ENCODE measurements at places on chromosomes 7 and 10.

- no peak for DNase-seq
Measured at GRCh38 chr7:22252016-22252415, 104.9 kb downstream of the RAPGEF5 start.

DNA sequence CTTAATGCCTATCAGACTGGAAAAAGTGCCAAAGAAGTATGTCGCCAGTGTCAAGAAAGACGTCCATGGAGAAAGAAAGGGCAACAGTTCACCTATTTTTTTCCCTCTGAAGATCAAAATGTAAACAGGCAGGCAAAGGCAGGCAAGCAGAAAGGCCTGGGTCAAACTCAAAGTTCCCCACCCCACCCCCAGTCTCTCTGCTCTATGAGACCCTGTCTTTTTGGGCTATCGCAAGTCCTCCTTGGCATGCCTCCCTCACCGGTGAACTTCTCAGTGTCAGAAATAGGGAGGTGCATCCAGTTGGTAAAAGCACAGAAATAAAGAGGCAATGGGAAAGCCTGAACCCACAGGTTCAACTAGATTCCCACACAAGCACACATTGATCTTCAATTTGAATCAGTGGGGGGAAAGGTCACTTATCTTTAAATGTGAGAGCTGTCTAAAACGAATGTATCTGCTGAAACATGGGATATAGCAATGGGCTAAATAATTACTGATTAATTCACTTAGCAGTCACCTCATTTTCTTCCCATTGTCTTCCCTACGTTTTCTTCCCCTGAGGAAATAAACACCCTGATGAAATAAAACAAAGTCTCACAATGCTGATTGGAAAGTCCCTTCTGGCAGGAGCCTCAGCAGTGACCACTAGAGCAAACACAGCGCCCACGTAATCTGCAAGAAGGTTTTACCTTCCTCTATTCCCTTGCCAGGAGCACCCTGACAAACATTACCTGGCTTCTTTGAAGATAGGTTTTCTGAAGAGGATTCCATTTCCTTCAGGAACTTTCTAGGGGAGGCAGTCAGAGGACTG is 31.1 kb downstream of the JAZF1 start:
- DNase-seq: no peak

DNA sequence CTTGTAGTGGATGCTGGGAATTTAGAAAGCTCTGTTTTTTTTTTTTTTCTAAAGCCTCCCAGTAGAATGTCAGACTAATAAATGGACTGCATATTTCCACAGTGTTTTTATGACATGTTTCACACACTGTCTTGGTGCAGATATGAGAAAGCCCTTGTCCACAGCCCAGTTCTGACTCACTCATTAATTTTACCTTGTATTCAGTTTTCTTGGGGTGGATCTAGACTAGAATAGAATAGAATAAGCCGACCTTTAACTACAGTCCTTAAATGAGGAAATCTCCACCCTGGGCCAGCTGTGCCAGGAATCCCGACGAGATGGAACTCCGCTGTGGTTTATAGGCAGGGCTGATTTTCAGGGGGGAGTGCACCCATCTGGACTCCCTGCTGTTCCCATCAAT is 274.7 kb downstream of the NRG3 start:
- DNase-seq: no peak

DNA sequence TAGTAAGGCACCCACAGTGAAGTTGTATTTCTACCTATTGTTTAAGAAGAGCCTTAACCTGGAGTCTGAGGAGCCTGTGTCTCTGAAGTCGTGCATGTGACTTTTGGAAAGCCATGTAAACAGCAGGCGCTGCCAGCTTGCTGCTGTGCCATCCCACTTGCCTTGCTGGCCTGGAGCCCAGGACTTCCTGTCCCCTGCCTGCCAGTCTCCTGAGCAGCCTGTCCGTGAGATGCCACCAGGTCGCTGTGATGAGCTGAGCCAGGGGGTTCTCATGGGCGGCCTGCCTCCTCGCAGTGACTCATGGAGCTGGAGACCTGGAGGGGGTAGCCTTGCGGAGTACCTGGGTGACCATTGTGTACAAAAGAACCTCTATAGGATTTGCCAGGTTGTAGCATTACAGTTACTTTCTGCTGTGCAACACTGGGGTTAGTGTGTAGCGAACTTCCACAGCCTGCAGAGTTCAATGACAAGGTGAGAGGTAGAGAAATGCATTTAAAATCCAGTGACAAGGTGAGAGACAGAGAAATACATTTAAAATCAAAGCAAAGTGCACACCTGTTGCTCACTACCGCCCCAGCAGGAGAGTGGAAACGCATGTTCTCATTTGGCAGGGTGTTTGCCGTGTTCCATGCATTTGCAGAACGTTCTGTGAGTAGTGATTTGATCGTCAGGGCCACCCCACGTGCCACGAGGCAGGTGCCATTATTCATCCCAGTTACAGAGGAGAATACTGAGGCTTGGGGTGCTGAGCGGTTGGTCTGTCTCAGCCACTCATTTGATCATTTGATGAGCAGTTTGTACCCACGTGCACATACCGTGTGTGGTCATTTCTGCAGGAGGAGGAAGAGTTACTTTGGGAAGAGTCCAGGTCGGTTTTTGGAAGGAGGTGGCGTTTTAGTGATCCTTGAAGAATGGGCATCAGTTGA is 36.6 kb upstream of the BHLHA15 start:
- no peak for DNase-seq

DNA sequence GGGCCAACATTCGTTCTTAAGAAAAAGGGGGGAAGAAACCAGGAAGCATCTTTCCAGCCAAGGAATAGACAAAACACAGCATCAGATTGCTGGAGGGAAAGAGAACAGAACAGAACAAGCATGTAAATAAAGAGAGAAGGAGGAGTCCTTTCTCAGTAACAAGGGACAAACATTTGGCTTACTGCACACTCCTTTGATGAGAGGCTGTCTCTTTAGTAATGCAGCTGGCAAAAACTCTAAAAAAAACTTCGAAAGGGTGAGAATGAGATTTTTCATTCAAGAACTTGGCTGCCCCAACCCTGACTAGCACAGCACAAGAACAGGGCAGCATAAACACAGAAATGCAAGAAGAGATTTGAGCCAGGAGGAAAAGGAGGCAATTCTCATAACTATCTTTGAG is 38.9 kb upstream of the IL6 start:
- no peak for DNase-seq

DNA sequence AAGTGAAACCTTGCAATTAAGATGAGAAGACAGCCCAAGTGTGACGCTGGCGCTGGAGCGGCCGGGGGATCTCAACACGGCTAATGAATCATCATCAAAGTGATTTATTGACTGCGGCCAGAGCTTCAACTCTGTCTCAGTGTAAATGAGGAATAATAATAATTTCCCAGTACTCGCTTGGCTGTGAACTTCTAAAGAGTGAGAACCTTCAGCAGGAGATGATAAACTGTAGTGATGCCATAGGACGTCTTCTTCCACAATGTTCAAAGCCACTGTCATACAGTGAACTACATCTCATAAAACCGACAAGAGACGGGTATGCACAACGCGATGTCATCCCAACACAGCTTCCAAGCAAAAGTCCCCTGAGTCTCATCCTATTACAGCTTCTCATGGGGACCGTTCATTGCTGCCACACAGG is 123.6 kb upstream of the NOBOX start:
- no peak for DNase-seq

- no peak for DNase-seq
Measured at GRCh38 chr7:33276325-33276724, 147.0 kb downstream of the BBS9 start.

DNA sequence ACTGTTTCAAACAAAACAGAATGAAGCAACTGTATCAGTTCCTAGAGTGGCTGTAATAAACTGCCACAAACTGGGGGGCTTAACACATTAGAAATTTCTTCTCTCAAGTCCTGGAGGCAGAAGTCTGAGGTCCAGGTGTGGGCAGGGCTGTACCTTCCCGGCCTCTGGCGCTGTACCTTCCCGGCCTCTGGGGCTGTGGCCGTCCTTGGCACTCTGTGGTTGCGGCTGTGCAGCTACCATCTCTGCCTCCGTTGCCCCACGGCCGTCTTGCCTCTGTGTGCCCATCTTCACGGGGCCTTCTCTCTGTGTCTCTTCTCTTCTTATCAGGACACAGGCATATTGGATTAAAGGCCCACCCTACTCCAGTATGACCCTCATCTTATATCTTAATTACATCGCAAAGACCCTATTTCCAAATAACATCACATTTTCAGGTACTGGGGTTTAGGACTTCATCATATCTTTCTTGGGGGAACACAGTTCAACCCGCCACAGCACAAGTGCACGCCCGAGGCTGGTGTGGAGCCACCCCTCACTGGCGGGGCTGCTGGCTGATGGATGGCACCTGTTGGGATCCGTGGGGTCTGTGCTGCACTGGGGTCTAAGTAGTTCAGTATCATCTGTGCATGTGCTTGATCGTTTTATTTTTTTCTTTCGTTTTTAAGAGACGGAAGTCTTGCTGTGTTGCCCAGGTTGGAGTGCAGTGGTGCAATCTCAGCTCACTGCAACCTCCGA is 123.2 kb downstream of the ACTR3B start:
- DNase-seq: no peak

- no peak for DNase-seq
Measured at GRCh38 chr7:51019191-51019844, 236.6 kb upstream of the GRB10 start.

DNA sequence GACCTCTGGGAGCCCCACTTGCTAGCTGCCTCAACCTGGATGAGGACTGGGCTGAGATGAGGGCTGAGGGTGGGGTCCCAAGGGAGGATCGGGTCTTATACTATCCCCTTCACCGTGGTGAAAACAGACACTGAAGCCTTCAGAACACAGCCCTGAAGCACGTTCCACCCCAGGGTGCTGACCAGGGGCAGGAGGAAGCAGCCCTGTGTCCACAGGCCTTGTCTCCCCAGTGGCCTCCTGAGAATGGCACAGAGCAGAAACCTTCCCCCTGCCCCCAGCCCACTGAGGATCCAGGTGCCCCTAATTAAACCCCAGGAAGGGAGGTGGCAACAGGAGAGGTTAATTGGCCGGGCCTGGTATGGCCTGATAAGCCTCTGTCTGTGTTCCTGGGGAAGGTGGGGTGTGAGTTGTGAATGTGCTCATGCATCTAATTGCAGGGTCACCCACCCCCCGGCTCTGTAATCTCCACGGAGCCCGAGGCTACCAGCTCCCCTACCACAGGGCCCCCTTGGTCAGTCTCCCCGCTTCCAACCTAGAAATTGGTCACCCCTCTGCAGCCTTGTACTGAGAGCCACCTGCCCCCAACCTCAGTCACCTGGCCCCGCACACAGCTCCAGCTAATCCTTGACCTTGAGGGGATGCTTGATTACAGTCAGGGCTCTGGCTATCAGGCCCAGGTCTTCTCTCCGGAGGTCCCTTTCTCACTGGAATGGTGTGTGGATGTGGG is 159.0 kb upstream of the UNC5B start:
- no peak for DNase-seq

- no peak for DNase-seq
Measured at GRCh38 chr7:77563275-77563674, 26.2 kb downstream of the PTPN12 start.

GRCh38 chr7:28044825-28045224 is 135.8 kb downstream of the JAZF1 start:
- no peak for DNase-seq

- DNase-seq: no peak
Measured at GRCh38 chr10:119401671-119402395, 140.7 kb downstream of the RGS10 start.

DNA sequence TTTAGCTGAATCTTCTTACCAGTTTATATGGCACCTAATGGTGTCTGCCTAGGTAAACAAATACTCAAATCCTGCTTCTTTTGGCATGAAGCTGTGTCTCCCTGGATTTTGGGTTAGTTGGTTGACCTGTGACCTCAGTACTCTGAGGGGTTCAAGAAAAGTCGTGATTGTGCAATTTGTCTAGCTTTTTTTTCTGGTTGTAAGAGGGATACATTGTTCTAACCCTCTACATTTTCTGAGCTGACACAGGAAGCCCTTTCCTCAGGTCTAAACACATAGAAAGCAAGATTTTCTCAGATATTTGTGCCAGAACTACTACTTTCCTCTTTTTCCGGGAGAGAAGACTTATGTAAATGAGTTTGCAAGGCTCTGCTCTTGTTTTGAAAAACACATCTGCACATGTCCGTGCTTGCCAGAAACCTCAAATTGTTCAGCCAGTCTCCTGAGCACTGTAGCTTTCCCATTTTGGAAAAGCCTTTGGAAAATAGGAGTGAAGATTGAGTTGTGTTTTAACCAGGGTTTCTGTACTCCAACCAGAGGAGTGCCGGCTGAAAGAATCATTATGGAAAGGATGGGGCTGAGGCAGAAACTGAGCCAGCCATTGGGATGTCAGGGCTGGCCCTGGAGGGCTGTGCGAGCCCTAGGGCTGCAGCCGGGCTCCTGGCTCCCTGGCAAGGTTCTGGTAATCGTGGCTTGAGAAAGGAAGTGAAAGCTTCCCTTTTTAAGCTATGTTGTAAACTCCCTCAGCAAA is 31.3 kb upstream of the CXCL12 start:
- DNase-seq: no peak
